ENCODE measurements at places on chromosomes 6 and 20. TPM values are rescaled to one million over a fixed set of nuclear protein-coding genes. Genes with fewer than 3 reads are reported as not detected.

The CD83 gene
- total RNA-seq = 8.5 TPM

The NDUFAF5 gene
- total RNA-seq = 32.3 TPM

The CRIP3 gene
- 46.3 TPM for total RNA-seq

The DBNDD2 gene
- 55.8 TPM for total RNA-seq

The IL17F gene
- not detected for total RNA-seq

The COL9A3 gene
- total RNA-seq = 76.0 TPM

All from H1 (cell line).